Upper lobe of left lung (tissue), 6 donors: ENCODE measurements at places on chromosomes 1 and 21. TPM values are rescaled to one million over a fixed set of nuclear protein-coding genes. Genes with fewer than 3 reads are reported as not detected.
A peak's percentile ranks its signal among the peaks of the same experiment; 100 is the strongest.

DNA sequence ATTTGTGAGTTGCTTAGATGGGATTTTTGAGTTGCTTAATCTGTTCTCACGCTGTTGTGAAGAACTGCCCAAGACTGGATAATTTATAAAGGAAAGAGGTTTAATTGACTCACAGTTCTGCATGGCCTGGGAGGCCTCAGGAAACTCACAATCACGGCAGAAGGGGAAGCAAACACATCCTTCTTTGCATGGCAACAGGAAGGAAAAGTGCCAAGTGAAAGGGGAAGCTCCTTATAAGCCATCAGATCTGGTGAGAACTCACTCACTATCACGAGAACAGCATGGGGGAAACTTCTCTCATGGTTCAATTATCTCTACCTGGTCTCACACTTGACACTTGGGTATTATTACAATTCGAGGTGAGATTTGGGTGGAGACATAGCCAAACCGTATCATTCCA lies 10.3 kb downstream of the CLIC6 start:
- no peaks in the 10 kb centered on the region for H3K4me1 ChIP-seq
- H3K36me3 ChIP-seq, result no peaks in the 10 kb centered on the region
- DNase-seq, result no peak
- H3K4me3 ChIP-seq, result no peak overlapping the region
- no peak overlapping the region for H3K27ac ChIP-seq

PRELP gene
- 30.4 TPM for total RNA-seq

DNA sequence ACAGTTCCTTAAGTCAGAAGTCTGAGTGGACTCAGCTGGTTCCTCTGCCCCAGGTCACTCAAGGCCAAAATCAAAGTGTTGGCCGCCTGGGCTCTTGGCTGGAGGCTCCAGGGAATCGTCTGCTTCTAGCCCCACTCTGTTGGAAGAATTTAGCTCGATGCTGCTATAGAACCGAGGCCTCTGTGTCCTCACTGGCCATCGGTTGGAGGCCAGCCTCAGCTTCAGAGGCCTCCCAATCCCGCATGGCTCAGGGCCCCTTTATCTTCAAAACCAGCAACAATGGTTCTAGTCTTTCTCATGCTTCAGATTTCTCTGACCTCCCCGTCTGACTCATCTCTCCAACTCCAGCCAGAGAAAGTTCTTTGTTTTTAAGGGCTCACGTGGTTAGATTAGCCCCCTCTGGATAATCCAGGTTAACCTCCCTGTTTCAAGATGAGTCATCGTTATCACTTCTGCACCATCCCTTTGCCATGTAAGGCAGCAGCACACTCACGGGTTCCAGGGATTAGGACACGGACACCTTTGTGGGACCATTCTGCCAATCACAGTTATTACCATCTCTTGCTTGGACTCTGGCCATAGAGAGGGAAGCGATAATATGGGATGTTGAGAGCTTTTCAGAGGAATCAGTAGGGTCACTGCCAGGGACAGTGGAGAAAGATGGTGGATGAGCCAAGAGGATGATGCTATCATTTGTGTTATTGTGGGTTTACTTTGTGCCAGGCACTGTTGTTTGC lies 13.6 kb downstream of the FHAD1 start:
- peaks cover 36% of the 10 kb centered on the region for H3K4me1 ChIP-seq
- H3K36me3 ChIP-seq, result no peaks in the 10 kb centered on the region
- no peak overlapping the region for H3K4me3 ChIP-seq
- DNase-seq, result no peak
- H3K27ac ChIP-seq, result peak overlapping the region; percentile 84
- H3K27me3 ChIP-seq, result no peaks in the 10 kb centered on the region

DNA sequence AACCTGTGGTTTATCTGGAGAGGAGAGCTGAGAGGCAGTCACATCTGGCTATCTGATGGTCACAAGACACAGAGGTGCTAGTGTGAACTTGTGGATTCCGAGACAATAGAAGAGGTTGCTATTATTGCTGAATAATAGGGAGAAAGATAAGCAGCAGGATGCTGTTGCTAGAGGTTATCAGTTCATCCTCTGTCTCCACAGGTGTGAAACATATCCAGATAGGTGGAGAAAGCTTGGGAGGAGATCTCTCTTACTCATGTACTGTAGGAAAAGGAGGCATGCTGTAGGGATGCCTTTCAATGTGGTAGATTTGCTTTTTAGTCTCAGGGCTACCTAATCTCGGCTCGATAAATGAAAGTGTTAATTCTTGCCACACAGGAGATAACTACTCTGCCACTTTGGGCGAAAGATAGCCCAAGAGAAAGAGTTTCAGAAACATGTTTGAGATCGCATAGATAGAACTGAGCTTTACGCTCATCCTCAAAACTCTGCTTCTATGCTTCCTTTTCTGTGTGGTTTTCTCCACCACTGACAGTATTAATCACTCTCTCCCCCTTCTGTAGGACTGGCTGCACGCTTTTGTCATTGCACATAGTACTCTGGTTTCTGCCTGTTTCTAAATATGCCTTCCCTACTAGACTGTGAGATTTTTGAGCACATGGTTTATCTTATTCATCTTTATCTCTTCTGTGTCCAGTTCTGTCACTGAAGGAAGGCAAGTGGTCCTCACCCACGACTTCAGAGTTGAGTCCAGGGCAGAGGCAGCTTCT lies 36.7 kb upstream of the PLXNA2 start:
- H3K36me3 ChIP-seq, result no peaks in the 10 kb centered on the region
- no peak overlapping the region for H3K27ac ChIP-seq
- H3K4me1 ChIP-seq, result no peaks in the 10 kb centered on the region
- no peaks in the 10 kb centered on the region for H3K27me3 ChIP-seq
- no peak overlapping the region for H3K4me3 ChIP-seq
- DNase-seq, result no peak

ARHGEF11 gene
- 39.2 TPM for total RNA-seq

DNA sequence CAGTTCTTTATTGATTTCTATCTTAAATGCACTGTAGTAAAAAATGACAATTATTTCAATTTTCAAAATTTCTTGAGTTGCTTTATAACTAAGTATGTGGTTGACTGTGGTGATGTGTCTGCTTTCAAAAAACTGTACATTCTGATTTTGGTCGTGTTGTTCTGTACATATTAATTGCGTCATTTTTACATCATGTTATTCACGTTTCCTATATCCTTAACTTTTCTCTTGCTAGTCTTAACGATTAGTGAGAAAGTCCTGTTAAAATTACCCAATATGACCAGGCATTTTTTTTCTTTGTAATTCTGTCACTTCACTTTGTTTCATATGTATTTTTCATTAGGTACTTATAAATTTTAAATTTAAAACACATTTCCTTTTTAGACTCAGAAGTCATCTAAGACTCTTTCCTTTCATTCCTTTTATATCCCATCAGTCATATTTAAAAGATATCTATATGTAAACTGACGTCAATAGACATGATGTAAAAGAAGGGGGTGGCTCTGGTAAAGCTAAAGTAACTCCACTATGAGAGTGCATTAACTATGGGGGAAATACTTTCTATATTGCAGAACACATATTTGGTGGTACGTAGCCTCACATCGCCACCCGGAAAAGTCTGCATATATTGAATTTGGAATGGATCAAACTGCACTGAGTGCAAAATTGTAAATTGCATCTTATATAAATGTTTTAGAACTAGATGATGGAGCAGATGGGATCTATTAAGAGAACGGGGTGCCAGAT lies 1.1 kb upstream of the COA6 start:
- DNase-seq, result no peak
- H3K4me3 ChIP-seq, result peak overlapping the region; percentile 82
- no peak overlapping the region for H3K27ac ChIP-seq
- H3K36me3 ChIP-seq, result peaks cover 12% of the 10 kb centered on the region
- peaks cover 14% of the 10 kb centered on the region for H3K4me1 ChIP-seq

- DNase-seq, result no peak
- no peaks in the 10 kb centered on the region for H3K4me1 ChIP-seq
- H3K4me3 ChIP-seq, result no peak overlapping the region
- H3K27me3 ChIP-seq, result no peaks in the 10 kb centered on the region
- H3K27ac ChIP-seq, result no peak overlapping the region
Measured at GRCh38 chr1:15636436-15636835, 19.2 kb downstream of the DDI2 start.

- no peak overlapping the region for H3K4me3 ChIP-seq
- DNase-seq, result no peak
- no peak overlapping the region for H3K27ac ChIP-seq
- H3K4me1 ChIP-seq, result peaks cover 8% of the 10 kb centered on the region
Measured at GRCh38 chr1:19615438-19615837, 28.7 kb upstream of the NBL1 start.

GRCh38 chr1:92505015-92505692 lies 18.4 kb upstream of the GFI1 start:
- H3K36me3 ChIP-seq, result no peaks in the 10 kb centered on the region
- no peak overlapping the region for H3K27ac ChIP-seq
- no peaks in the 10 kb centered on the region for H3K27me3 ChIP-seq

DNA sequence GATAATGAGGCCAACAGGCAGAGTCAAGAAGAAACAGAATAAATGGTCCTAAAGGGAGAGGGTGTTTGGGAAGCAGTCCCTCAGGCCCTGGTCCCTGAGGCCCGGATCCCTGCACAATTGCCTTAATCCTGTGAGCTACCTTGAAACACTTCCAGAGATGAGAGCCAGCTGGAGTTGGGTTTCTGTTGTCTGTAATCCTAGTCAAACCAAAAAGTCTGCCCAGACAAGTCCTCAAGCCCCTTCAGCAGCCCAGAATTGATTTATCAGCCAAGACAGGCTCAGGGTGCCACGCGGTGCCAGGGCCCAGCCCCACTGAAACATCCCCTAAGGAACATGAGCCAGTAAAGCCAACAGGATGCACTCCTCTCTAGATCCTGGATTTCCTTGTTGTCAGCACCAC lies 16.4 kb upstream of the CLSTN1 start:
- H3K27ac ChIP-seq, result no peak overlapping the region

DDI2 gene
- total RNA-seq, result 38.0 TPM

GRCh38 chr1:168903237-168903830 lies 174.3 kb upstream of the DPT start:
- no peak for DNase-seq
- H3K36me3 ChIP-seq, result no peaks in the 10 kb centered on the region
- no peaks in the 10 kb centered on the region for H3K27me3 ChIP-seq
- H3K4me3 ChIP-seq, result no peak overlapping the region
- peaks cover 14% of the 10 kb centered on the region for H3K4me1 ChIP-seq

HUNK gene
- total RNA-seq, result 1.1 TPM

RGSL1 gene
- total RNA-seq, result not detected

RIPK4 gene
- 18.6 TPM for total RNA-seq
